ENCODE measurements at places on chromosomes 1 and 21.

DNA sequence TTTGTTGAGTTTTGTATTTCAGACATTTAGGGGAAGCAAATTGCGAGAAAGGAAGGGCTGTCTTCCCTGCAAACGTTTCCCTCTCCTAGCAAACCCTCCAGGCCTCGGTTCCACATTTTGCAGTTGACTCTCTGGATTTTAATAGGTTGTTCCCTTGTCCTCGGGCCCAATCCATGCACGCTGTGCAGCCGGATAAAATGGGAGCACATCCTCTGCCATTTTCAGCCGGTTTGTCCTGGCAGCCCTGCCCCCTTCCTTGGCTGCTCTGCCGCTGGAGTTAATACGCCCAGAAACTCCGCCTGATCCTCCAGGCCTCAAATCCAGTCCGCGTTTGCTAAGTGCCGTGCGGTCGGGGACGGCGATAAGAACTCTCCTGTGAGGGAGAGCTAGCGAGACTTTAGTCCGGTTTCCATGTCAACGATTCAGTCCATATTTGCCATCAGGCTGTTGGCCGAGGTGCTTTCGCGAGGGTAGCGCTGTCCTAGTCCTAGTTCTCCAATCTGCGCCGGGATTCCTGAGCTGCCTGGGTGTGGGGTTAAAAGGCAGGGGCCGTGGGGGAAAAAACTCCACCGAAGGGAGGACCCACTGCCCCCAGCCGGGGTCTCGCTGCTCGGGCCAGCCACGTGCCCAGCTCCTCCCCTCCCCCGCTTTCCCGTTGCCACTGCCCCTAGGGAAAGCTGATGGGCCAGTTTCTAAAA, 2.9 kb upstream of the ARID1A start:
- peak; percentile 59 for DNase-seq

DNA sequence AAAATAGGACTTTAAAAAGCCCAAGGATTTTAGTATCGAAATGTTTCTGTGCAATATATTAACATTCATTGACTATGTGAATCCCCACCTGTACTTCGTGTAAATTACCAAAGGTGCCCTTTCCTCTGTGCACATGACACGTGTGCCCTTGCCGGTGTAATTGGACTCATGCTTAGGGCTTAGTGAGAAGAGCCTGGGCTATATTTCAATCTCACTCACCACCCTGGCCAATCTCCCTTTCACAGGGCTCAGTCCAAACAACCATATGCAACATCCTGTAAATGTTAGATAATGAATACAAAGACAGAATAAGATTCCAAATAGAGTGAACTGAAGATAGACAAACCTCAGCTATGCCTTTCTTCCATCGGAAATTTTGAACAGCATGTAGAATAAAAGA, 564.3 kb downstream of the USP25 start:
- no peak for DNase-seq

DNA sequence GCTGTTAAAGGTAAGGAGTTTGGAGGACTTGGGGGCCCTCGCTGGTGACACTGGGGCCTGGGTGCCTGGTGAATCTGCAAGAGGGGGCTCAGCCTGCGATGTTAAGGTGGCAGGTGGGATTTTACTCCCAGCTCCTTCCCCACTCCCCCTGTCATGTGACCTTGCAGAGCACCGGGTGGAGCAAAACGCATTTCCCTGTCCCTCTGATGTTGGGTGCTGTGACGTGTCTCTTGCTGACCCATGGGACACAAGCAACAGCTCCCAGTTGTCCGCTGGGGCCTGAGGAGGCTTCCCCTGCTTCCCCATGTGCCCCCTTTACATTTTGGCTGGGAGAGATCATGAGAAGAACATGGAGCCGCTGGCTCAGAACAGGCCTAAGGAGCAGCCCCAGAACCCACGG, 319.0 kb downstream of the MATN1 start:
- no peak for DNase-seq

DNA sequence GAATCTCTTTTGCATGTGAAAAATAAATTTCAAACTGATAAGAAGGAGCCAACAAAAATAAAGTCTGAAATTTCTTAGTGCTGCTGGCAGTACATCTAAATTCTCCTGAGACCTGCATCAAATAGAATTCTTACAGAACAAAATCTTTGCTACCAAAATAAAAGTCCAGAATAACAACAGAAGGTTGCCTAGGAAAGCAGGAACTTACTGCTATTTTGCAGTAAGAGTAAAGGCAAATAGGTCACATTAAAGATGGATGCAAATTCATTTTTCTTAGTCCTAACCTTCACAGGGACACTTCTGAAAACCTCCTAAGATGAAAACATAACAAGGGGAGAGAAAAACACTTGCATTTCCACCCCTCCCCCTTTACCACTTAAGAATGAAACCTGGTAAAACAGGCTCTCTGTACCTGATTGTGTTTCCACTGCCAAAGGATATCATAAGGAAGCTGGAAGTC, 59.0 kb downstream of the RUSC1 start:
- DNase-seq: no peak

GRCh38 chr1:161962091-161962887, 61.4 kb downstream of the OLFML2B start:
- DNase-seq: no peak

DNA sequence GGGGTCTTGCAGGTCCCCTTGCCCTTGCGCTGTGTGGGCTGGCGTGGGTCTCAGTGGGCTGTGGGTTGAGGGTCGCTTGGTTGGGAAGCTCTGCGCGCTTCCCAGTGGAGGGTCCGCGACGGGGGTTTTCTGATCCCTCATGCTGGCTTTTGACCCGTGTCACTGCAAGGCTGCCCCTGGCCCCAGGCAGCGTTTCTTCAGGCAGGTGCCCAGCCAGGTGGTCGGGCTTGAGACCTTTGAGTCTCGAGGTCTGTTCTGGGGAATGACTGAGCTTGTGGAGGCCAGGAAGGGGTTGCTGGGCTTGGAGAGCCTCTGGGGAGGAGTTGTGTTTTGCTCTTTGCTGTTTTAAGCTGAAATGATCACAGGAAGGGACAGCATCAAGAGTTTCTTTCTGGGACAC, 5.3 kb downstream of the SKI start:
- no peak for DNase-seq

GRCh38 chr1:36392836-36393235, 4.9 kb downstream of the LSM10 start:
- DNase-seq: no peak

DNA sequence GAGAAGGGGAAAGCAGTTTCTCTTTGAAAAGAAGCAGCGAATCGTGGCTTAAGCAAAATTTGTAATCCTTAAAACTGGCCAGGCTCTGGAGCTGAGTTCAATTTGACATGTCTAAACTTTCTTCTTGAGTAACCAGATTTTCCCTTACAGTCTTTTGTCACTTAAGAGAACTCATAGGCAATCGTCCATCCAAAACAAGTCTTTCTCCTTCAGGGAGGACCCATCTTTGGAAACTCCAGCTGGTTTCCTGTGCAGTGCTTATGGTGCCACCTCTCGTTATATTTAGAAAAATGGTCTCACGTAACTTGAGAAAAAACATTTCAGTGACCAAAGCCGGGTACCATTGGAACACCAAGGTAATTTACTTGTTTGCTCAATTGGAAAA, 1.8 kb upstream of the PTTG1IP start:
- DNase-seq: no peak

- DNase-seq: no peak
Observed at GRCh38 chr1:88239205-88239604, 444.9 kb upstream of the PKN2 start.

- no peak for DNase-seq
Observed at GRCh38 chr1:170568197-170568596, 36.2 kb downstream of the GORAB start.

- no peak for DNase-seq
Observed at GRCh38 chr1:94335447-94335846, 82.7 kb upstream of the ABCD3 start.

DNA sequence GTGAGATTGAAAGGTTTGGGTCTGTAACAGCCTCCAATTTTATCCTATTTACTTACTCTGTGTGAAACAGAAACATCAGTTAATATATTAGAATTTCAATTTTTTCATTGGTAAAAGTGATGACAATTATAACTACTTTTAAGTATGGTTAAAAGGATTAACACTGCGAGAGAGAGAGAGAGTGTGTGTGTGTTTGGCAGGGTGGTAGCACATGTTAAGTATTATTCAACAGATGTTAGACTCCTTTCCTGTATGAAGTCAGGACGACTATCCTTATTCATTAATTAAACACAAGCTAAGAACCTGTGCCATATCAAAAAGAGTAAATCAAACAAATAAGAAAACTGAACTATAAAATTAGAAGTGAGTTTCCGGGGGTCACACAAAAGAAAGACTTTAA, 662.5 kb downstream of the PLPP3 start:
- no peak for DNase-seq

- no peak for DNase-seq
Observed at GRCh38 chr1:231893400-231894102, 267.0 kb downstream of the DISC1 start.

DNA sequence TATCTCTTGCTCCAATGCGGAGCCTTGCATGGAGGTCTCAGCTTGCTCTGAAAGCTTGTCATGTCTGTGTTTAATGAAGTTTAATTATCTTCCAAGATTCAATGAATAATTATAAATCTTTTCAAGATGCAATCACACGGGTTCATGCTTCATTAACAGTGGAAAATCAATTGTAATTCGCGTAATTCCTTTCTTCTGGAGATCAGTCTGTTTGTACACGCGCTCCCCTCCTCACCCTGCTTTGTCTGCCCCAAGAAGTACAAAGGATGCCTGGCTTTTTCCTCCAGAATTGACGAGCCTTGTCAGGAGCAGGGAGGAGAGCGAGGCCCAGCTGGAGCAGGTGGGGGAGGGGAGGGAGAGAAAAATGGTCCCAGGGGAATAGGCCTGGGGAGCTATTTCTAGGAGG, 65.0 kb upstream of the DISP3 start:
- DNase-seq: no peak

DNA sequence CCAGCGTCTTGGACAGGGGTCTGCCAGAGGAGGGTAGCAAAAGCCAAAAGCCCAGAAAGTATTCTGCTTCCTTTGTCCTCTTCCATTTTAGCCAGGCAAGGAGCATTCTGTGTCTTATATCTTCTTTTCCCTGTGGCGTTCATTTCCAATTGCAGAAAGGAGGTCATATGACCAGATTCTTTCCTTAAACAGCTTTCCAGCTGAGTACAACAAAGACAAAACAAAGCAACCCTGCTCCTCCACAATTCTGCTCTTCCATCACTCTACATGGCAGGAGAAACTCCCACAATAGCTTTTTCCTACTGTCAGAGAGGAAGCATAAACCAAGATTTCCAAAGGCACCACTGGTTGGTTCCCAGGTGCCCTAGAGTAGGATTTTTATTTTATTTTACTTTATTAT, 19.7 kb downstream of the ENSA start:
- no peak for DNase-seq

DNA sequence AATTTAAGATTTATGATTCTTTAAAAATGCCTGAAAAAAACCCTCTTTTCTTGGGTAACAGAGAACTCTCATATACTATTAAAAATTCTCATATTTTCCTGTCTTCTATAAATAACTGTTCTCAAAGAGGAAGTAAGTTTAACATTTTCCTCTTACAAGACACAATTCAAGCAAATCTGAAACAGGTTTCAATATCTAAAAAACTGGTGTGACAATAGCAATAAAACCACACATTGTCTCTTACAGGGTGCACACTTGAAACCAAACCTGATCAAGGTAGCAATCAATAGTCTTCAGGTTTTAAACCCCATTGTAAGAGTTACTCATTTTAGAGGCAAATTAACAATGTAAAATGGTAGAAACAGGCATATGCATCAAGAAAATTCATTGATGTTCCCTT, 28.0 kb downstream of the FUBP1 start:
- no peak for DNase-seq

GRCh38 chr1:236659792-236660587, 26.3 kb upstream of the ACTN2 start:
- DNase-seq: no peak

- DNase-seq: no peak
Observed at GRCh38 chr1:65056866-65057265, 90.5 kb upstream of the JAK1 start.

DNA sequence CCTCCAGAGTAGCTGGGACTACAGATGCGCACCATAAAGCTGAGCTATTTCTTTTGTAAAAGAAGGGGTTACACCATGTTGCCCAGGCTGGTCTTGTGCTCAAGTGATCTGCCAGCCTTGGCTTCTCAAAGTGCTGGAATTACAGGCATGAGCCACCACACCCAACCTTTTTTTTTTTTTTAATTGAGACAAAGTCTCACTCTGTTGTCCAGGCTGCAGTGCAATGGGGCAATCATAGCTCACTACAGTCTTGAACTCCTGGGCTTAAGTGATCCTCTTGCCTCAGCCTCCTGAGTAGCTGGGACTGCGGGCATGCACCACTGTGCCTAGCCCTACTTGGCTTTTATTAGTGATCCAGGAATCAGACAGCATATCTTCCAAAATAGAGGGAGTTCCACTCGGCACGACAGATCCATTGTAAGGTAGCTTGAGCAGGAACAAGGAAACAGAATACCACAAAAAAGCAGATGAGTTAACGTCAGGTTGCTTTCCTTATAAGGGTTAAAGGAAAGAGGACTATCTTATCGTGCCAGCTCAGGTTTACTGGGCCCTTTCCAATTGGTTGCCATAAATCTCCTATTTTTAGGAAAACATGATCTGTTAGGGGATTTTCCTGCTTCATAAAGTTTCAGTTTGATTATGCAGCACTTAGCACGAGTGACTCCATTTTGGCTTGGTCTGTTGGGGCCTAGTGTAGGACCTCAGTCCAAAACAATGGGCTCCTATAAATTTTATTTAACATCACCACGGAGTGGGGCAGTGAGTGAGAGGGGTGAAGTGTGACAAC, 45.2 kb downstream of the NENF start:
- DNase-seq: no peak

DNA sequence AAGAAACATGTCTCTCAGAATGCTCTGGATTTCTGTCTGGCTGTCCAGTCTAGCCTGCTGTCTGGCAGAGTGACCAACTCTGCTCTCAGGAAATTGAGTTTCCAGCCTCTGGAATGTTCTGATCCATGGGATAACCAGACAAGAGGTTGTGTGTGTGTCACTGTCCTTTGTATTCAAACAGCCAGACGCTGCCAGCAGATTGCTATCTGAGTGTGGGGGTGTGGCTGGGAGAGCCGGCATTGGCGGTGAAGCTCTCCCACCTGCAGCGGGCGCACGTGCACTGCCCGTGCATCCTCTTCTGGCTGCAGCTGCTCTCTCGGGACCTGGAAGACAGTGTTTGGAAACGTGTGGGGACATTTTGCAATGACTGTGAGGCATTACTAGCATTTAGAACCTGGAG, 26.1 kb downstream of the PKP1 start:
- no peak for DNase-seq

GRCh38 chr1:1376551-1377226, 1.7 kb upstream of the AURKAIP1 start:
- no peak for DNase-seq

- no peak for DNase-seq
Observed at GRCh38 chr1:103529746-103530145, 4.2 kb downstream of the RNPC3 start.

DNA sequence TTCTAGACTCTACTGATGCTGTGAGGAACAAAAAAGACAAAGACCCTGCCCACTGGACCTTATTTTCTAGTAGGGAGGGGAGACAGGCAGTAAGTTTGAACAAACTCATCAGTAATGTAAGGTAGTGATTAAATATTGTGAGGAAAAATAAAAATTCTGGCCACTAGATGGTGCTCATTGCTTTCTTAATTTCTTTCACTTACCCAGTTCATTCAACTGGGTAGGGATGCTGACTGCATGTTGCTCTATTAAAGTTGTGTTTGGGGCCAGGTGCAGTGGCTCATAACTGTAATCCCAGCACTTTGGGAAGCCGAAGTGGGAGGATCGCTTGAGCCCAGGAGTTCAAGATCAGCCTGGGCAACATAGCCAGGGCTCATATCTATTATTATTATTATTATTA, 6.3 kb upstream of the KYAT3 start:
- no peak for DNase-seq

- no peak for DNase-seq
Observed at GRCh38 chr1:71464016-71464415, 383.2 kb upstream of the ZRANB2 start.

GRCh38 chr1:212743901-212744475, 44.3 kb upstream of the BATF3 start:
- DNase-seq: no peak

Data from substantia nigra (tissue), 51 donors.